ENCODE measurements at places on chromosomes 4 and X.
A peak's percentile ranks its signal among the peaks of the same experiment; 100 is the strongest.

- DNase-seq: no peak
Observed at GRCh38 chrX:47176101-47176740, 17.4 kb upstream of the UBA1 start.

GRCh38 chr4:87100168-87100567 is 120.2 kb downstream of the KLHL8 start:
- DNase-seq: no peak

GRCh38 chr4:121709766-121710405 is 13.1 kb upstream of the ANXA5 start:
- DNase-seq: no peak

DNA sequence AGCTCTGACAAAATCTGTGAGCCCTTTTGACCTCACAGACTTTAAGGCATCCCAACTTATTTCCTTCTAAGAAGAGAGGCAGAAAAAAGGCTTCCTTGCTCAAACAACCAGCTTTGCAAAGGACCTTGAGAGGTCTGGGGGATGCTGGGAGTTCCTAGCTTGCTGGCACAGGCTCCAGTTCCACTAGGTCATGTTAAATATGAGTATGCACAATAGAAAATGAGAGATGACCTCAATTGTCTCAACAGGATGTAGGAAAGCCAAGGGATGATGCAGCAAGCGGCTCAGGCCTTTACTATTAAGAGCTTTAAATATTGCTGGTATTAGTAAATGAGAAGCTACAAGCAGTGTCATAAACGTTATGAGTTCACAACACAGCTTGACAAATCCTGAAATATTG is 13.3 kb upstream of the ZNF827 start:
- no peak for DNase-seq

DNA sequence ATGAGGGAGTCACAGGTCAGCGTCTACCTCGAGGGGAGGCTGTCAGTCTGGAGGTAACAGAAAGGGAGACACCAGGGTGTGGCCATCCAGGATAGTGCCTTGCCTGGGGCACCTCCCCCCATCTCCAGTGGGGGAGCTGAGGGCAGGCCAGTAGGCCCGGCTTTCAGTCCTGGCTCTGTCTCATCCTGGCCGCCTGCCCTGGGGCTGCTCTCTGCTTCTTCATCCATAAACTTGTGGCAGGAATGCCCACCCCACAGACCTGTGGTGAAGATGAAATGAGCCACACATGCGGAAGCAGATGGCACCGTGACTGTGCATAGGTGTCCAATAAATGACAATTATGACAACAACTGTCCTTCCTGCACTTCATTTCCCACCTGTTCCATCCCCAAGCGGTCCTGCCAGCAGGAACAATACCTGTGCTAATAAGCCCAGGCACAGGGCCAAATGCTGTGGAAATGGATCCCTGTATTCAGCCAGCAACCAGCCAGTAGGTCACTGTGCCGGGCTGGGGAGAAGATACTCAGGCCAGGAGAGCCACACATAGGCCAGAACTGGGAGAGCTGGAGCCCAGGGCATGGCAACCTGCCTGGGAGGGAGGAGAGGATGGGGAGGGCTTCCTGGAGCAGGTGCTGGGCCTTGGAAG is 30.2 kb downstream of the TRO start:
- no peak for DNase-seq

GRCh38 chrX:49947781-49948180 is 25.4 kb downstream of the CLCN5 start:
- DNase-seq: no peak

GRCh38 chr4:155408796-155409195 is 32.0 kb upstream of the MAP9 start:
- DNase-seq: no peak

GRCh38 chrX:13685126-13685763 is 3.7 kb upstream of the RAB9A start:
- no peak for DNase-seq

GRCh38 chr4:83109480-83110222 is 4.9 kb downstream of the PLAC8 start:
- peak; percentile 42 for DNase-seq

DNA sequence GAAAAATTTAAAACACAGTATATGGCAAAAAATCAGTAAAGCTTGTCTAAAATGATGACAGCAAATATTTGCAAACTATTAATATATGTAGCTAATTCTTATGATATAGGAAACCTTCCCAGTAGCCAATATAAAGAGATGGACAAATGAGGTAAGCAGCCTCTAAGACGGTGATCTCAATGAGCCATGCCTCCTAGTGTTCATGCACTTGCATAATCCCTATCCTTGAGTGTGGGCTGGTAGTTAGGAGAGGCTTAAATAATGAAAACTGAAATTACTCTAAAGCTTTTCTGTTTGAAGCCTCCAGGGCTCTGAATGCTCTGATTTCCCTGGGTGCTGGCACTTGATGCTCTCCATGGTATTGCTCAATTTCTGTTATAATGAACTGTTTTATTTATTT is 24.6 kb upstream of the ARMCX4 start:
- DNase-seq: no peak

GRCh38 chr4:155164718-155165117 is 43.7 kb upstream of the NPY2R start:
- no peak for DNase-seq

GRCh38 chr4:6239486-6239885 is 30.2 kb upstream of the WFS1 start:
- DNase-seq: no peak

- DNase-seq: no peak
Observed at GRCh38 chr4:13484749-13485221, 645 bp upstream of the RAB28 start.

GRCh38 chr4:81743731-81744435 is 272.2 kb upstream of the RASGEF1B start:
- no peak for DNase-seq

GRCh38 chrX:29082558-29082957 is 495.3 kb downstream of the IL1RAPL1 start:
- DNase-seq: no peak

GRCh38 chr4:56469489-56470210 is 2.2 kb downstream of the SRP72 start:
- DNase-seq: no peak

DNA sequence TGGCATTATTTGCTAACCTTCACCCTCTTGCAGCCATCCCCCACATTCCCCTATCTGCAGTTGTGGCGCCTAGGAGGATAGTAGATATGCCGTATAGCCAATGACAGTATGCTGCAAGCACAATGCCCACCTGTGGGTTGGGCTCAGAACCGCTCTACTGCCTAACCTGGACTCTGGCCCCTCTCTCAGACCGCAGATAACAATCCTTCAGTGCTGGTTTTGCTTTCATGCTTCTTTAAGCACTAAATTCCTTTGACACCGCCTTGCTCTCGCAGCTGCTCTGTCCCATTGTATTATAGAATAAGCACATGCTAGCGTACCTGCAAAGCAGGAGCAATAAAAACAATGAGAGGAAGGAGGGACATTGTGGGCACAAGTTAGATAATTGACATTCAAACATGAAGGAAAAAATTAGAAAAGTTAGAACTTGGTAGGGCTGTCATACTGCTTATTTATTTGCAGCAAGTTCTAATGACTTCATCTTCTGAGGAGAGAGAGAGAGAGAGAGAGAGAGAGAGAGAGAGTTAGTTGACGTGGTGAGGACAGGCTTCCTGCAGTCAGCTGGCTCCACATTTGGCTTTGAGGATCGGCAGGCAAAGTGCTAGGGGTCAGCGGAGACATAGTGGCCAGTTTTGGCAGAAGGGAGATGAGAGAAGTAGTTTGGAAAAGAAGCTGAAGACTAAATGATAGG is 55.8 kb downstream of the WWC2 start:
- DNase-seq: no peak

DNA sequence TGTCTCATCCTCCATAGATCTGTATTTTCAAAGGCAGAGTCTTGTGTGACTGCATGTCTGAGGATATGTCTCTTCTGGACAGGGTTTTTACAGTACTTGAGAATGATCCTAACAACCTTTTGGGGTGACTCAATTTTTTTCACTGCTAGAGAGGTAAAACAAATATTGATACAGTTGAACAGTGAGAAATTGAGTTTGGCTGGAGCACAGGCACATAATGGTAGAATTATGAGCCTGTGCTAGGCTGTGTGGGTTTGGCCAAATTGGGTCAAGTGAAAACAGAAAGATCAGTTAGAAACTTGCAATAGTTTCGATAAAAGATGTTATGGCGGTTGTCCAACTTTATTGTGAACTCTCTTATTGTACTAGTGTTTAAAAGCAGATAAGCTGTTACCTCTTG is 23.3 kb upstream of the EOLA2 start:
- DNase-seq: no peak

- no peak for DNase-seq
Observed at GRCh38 chr4:130044788-130045531, 949.0 kb downstream of the C4orf33 start.

GRCh38 chrX:79065696-79066095 is 78.8 kb upstream of the GPR174 start:
- DNase-seq: no peak

- no peak for DNase-seq
Observed at GRCh38 chrX:97268182-97268680, 384.5 kb downstream of the RPA4 start.

DNA sequence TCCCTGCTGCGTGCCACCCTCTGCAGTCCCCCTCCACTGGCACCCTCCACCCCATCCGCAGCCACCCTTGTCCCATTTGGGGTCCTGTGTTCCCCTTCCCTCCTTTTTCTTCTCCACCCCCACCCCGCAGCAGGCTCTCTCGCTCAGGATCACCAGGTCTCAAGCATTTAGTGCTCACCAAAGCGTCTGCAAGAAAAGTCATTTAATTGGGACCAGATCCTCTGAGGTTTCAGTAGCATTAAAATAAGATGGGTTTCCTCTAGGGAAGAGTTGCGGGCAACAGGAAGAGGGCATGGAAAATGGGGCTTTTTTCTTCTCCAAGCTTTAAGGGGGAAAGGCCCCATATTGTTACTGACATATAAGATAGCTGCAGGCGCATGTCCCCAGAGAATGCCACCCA is 4.9 kb upstream of the HAUS7 start:
- DNase-seq: no peak

DNA sequence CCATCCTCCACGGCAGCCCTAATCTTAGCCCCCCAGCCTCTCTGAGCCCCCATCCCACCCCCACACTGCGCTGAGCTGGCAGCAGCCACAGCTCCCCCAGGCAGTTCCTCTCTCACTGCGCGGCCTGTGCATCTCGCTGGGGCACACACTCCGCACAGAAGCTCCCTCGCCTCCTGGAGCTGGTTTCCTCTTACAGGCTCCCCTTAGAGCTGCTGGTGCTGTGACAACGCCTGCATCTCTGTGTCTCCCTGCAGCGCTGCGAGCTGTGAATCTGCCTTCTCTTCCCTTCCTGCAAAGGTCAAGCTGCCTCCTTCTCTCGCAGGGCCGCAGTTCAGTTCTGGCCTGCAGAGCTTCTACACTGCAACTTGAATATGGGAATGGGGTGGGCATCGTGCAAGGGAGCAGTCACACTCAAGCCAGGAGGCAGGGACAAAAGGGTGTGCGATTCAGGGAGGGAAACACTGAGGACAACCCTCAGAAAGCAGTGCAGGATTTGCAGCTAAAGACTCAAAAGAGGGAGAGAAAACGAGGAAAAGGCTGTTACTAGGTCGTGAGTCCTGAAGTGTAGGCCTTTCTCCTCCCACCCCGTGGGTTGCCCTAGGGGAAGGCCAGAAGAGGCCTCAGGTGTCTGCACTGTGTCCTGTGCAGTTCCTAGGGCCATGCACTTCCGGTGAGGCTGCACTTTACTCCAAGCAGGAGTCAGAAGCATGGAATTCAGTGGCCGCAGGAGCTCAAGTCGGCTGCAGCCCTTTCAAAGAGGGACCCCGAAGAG is 87.0 kb downstream of the BCOR start:
- no peak for DNase-seq

- no peak for DNase-seq
Observed at GRCh38 chrX:17549107-17549651, 174.2 kb downstream of the NHS start.

- DNase-seq: peak; percentile 76
Observed at GRCh38 chrX:23667239-23668177, at the start of gene PRDX4. Gene PRDX4 (plus strand): TSS chrX:23667493. CDS start chrX:23667571, 78 bp downstream.

DNA sequence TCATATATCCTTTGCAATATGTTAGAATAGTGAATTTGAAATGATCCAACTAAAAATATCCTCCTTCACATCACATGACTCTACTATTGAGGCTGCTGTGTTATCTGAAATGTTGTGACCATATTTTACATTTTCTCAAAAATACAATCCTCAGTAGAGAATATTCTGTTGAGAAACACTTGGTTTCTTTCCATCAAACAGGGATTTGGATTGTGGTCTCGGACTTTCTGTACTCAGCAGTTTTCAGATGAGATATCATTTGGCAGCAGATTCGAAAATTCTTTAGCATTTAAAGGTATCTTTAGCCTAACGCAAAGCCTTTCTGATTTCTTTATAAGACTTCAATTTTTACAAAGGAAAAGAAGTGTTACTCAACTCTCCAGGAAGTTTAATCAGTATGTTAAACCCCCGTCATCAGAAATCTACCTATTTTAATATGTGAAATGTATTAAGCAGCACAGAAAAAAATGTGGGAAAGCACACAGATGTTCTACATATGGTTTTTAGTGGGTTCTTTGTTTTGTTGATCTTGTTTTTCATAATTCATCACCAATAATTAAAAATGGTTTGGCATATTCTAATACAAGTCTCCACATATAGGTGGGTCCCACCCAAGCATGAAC is 55.4 kb upstream of the ANXA3 start:
- no peak for DNase-seq

- DNase-seq: no peak
Observed at GRCh38 chrX:25026576-25026975, 10.8 kb upstream of the ARX start.

- no peak for DNase-seq
Observed at GRCh38 chr4:37905533-37906169, 14.8 kb downstream of the TBC1D1 start.

Measured in left kidney (tissue), 8 donors.